ENCODE measurements at places on chromosomes 4 and X.

DNA sequence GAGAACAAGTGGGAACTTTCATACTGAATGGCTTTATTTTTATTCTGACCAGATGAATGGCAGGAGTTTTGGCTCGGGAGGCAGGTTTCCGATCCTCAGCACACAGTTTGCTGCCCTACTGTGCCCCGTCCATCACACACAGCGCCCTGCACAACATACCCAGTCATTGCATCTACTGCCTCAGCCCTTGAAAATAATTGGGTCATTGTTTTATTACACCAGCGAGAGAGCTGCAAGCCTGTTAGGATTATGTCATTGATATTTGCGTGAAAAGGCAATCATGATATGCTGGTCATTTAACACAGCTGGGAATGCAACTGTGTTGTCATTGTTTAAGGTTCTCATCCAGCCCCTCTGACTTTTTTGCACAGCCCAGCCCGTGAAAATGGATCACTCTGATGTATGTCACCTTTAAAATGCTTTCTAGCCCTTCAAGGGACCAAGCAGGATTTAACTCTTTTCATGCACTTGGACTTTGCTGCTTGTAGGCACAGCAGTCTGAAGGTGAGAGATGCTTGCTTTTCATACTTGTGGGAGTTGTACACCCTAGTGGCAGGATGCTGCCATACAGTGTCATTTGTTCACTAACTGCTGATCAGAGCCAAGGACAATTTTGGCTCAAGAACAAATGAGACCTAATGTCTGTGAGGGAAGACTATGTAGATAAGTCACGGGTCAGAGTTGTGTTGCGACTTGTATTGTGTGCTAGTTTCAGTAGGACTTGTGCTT lies 62.3 kb downstream of the RTL9 start:
- no peak for DNase-seq

- DNase-seq, result no peak
Observed at GRCh38 chrX:155235891-155236290, 19.6 kb downstream of the VBP1 start.

DNA sequence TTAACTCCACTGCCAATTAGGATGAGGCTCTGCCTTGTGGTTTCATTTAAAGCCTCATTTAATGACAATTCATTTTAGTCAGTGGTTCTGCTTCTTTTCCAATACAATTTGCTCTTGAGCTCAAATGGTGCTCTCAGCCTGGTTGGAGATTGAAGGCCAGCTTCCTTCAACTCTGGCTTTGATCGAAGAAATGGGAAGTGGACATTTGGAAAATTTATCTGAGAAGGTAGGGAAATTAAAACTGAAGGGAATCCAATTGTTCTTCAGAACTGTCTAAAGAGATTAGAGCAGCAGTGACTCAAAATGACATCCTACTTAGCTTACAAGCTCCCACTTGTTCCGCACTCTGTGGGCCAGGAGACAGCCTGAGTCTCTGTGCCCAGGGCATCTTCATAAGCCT lies 206.8 kb downstream of the SMARCA1 start:
- DNase-seq, result no peak

DNA sequence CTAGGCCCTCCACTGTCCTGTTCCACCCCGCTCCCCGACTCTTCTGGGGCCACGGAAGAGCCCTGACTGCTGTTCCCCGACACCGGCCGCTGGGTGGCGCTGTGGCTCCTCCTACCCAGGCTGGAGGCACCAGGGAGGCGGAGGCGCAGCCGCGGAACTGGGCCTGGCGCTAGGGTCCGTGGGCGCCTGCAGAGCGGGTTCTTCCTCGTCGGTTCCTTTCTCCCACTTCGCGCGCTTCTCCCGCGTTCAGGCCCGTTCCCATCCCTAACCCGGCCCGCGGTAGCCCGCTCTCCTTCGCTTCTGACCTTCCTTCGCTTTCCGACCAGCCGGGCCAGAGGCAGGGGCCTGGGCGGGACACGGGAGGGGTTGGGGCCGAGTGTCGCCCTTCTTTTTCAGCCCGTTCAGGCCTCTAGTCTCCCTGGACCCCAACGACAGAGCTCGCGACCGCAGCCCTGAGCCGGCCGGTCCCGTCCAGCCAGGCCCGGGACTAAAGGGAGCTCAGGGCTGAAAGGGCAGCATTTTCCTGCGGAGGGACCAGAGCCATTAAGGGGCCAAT lies 34.3 kb downstream of the NALF2 start:
- no peak for DNase-seq

Measured in kidney epithelial cell (primary cell).